ENCODE measurements at places on chromosomes 11 and 22. TPM values are rescaled to one million over a fixed set of nuclear protein-coding genes. Genes with fewer than 3 reads are reported as not detected.

DNA sequence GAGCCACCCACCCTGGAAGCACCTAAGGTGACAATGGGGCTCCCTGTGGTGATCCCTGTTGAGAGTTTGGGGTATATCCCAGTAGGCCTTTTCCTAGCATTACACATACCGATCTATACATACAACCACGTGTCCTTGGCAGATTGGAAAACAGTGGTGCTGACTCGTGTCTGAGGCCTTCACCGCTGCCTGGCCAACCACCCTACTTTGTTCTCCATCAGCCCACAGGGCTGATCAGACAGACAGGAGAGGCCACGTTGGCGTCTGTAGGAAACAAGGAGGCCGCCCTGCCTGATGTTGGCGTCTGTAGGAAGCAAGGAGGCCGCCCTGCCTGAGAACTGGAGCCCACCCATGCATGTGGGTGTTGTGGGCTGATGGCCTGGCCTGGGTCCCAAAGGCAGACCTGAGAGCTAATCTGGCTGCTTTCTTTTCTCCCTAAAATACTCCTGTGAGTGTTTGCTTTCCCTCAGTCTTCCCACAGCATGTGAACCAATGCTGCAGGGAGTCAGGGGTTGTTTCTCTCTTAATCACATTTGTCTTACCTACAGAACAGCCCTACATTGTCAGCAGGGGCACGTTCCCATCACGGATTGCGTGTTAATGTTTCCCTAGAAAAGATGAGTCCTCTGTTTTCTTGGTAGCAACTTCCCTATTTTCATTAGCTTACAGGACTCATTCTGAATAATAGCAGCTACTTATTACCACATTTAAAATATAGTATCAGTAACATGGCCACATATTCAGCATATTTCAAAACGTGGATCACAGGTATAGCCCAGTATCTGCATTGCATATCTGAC is 57.2 kb downstream of the SBF1 start:
- no peak for DNase-seq

DNA sequence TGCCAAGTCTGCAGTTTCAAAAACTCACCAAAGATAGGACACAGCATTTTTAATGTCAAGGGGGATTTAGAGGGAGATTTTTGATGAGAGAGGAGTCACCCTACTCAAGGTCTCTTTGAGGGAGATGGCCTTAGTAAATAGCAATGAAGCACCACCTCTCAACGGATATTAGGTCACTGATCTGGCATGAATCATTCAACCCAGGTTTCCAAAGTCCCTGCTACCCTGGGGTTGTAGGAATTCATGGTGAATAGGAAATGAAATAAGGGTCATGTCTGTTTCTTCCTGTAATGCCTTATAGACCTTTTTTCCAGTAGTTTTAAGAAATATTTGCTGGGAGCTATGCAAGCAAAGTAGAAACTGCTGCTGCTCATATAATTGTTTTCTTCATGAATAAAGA is 2154.9 kb downstream of the LRRC4C start:
- no peak for DNase-seq

DNA sequence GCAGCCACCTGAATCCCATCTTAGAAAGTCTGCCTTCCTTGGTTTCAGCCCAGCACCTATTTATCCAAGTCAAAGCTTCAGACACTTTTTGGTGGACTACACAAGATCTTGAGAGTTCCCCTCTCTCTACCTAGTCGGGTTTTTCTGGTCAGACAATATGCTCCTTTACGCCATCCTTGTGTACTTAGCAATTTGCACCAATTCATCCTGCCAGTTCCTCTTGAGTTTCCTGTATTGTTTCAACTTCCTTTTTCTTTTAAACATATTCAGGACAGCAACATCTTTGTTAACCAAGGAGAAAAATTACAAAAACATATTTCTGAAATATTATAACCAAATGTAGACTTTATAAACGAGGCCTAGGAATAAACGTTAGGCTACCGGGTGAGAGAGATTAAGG is 368.2 kb upstream of the CADM1 start:
- no peak for DNase-seq

GRCh38 chr11:117823946-117824420 is 561 bp downstream of the FXYD2 start:
- no peak for DNase-seq

- no peak for DNase-seq
Observed at GRCh38 chr22:31292236-31292989, at the start of gene PIK3IP1. PIK3IP1 (minus strand) TSS chr22:31292488; CDS start chr22:31292344, 144 bp downstream.

Gene PATE2
- not detected for total RNA-seq

Gene SULT4A1
- 7.2 TPM for total RNA-seq

All from mesothelial cell of epicardium (in vitro differentiated cells).